ENCODE measurements at places on chromosomes 3 and 15. TPM values are rescaled to one million over a fixed set of nuclear protein-coding genes. Genes with fewer than 3 reads are reported as not detected.

The MED12L gene
- polyA plus RNA-seq = 0.40 TPM

The LAMB2 gene
- polyA plus RNA-seq = 95.5 TPM

The CHRNA7 gene
- polyA plus RNA-seq = 1.5 TPM

The TGM4 gene
- polyA plus RNA-seq = not detected

The SNX1 gene
- polyA plus RNA-seq = 81.8 TPM

The CADPS gene
- not detected for polyA plus RNA-seq

The DLEC1 gene
- polyA plus RNA-seq = 0.03 TPM

The THBS1 gene
- polyA plus RNA-seq = 54.9 TPM

The LARP6 gene
- polyA plus RNA-seq = 47.3 TPM

DNA sequence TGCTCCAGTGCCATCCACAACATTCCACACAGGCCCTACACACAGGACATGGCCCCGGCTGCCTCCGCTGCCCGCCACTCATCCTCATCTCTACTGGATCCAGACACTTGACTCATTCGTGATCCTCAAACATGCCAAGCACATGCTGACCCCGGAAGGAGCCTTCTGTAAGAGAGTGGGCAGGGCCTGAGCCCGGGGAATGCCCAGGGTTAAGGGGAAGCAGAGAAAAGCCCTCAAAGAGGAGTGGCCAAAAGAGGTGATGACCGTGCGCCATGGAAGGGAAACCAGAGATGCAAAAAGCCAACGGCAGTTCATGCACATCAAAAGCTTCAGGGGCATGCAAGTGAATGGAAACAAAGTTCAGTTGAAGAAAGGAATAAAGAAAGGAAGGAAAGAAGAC is 46.1 kb downstream of the RFTN1 start:
- DNase-seq = no peak

DNA sequence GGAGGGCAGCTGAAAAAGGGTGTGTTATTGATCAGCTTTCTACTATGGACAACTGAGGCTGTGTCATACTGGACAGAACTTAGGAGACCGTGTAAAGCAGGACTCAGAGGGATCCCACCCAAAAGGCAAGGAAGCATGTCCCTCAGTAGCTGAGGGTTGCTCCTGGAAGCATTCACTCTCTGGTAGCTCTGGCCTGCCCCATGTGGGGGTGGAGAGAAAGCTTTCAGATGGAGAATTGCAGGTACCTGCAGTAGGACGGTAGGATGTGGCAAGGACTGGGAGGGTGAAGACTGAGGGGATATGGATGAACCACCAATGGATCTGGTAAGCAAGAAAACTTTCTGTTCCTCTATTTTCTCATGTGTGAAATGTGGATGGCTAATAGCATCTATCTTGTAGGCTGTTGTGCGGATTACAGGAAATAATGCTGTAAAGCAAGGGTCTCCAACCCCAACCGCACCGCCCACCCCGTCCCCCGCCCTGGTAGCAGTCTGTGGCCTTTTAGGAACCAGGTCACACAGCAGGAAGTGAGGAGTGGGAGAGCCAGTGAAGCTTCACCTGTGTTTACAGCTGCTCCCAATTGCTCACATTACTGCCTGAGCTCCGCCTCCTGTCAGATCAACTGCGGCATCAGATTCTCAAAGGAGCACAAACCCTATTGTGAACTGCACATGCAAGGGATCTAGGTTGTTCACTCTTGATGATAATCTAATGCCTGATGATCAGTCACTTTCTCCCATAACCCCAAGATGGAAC is 157.7 kb upstream of the PROK2 start:
- no peak for DNase-seq

- DNase-seq = no peak
Observed at GRCh38 chr3:143526011-143526545, 322.2 kb downstream of the SLC9A9 start.

DNA sequence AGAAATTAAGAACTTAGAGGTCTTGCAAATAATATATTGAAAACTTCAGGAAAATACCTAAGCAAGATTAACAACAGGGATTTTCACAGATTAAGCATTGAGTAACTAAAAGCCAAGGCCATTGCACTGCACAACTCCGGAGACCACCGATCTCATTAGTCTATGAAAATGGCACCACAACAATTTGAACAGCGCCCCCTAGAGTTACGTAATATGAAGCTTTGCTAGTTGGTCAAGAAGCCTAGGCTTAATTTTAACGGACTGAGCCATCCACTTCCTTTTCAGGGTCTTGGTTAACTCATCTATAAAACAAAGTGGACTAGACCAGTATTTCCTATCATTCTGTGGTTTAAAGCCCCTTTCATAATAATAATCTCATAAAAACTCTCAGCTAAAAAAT is 24.8 kb downstream of the TMEM212 start:
- DNase-seq = no peak

- DNase-seq = no peak
Observed at GRCh38 chr3:196138482-196139254, 56.8 kb upstream of the TFRC start.

GRCh38 chr15:65909831-65910230 is 40.5 kb downstream of the RAB11A start:
- no peak for DNase-seq

DNA sequence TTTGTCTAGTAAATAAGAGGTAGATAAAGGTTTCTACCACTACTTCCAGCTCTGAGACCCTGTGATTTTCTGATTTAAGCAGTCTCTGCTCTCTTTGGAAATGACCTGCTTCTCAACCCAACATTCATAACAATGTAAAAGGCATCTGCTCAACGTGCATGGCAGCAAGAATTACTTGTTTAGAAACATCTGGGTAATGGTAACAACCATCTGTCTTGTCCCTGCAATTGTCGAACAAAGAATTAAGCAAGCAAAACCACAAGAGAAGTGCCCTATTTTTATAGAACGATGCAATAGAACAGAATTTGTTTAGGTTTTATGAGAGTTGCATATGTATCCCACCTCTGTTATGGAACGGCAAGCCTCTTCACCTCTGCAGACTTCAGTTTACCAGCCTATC is 7.1 kb upstream of the FSIP1 start:
- no peak for DNase-seq

Data from A549 (cell line).